ENCODE measurements at places on chromosomes 5 and 9. TPM values are rescaled to one million over a fixed set of nuclear protein-coding genes. Genes with fewer than 3 reads are reported as not detected.

GRCh38 chr9:116279230-116279629, 125.6 kb downstream of the PAPPA start:
- no peak for DNase-seq

DNA sequence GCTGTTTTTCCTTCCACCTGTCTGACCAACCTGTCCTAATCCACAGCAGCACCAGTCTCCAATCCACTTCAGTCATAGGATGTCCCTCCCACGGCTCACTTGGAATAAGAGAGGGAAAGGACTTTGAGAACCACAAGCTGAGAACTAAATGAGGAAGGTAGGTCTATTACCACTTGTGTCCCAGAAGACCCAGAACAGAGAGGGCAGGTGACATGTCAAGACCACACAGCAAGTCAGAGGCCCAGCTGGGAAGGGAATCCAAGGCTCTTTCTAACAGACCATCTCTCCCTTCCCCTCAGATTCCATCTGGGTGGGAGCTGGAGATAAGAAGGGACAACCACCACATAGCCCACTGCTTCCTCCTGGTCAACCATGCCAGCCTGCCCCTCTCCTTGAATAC, 14.6 kb downstream of the ANXA6 start:
- no peak for DNase-seq

DNA sequence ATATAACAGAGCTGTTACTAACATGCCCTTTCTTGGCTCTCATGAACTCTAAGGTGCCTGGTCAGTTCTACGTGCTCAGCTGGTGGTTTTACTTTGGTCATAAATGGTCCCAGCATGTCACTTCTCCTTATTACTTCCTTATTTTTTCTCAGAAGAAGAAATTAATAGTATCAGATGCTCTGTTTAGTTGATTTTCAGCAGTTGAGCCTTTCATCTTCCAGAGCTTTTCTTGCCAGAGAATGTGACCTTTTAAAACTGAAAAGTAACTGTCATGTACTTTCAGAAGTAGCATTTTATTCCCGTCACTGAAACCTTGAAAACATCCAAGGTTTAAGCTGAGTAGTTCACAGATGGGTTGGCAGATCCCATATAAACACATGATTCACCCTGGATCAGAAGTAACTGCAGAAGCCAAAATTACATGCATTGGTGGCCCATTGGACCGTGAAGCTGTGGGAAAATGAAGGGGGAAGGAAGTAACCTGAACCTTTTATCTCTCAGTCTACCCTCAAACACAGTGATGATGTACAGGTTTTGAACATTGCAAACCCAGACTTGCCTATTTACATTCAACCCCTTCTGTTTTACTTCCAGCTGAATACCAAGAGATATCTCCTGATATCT, 50.5 kb downstream of the HACD4 start:
- DNase-seq, result no peak

- no peak for DNase-seq
These were observed 21.8 kb downstream of the C5orf22 start for GRCh38 chr5:31553863-31554262.

DNA sequence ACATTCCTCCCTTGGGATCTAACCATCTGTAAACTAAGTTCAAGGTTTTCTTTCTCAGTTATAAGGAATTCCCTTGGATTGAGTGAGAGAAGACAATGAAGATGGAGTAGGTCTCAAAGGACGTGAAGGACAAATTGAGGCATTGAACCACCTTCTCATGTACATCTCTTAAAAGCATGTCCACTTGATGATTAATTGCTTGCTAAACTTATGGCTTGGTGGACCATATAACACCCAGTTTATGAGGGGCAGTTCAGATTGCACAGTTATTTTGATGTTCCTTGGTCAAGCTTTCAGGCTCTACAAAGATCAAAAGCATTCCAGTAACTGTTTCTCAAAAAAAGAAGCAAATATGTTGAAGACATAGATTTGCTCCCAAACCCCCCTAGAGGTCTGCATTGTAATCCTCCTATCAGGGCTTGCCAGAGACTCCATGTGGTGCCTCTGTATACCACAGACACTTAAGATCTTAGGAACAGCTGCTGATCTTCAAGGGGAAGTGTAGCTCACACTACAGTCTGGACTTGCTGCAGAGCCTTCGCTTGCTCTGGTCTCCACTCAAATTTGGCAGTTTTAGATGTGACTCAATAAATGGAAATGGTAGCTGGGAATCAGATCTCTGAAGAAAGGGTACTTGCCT, 56.9 kb upstream of the ALDH1A1 start:
- no peak for DNase-seq

Gene NSG2
- total RNA-seq, result not detected

Gene GDF9
- 0.33 TPM for total RNA-seq

Gene C9orf50
- total RNA-seq, result not detected

Gene COL23A1
- total RNA-seq, result not detected

Data from body of pancreas (tissue), 4 donors.